ENCODE measurements at places on chromosomes 1 and 21.

GRCh38 chr1:115082949-115083348 is 6.4 kb downstream of the TSPAN2 start:
- no peak for DNase-seq

- no peak for DNase-seq
These were observed 33.9 kb downstream of the SPSB1 start for GRCh38 chr1:9326596-9326995.

DNA sequence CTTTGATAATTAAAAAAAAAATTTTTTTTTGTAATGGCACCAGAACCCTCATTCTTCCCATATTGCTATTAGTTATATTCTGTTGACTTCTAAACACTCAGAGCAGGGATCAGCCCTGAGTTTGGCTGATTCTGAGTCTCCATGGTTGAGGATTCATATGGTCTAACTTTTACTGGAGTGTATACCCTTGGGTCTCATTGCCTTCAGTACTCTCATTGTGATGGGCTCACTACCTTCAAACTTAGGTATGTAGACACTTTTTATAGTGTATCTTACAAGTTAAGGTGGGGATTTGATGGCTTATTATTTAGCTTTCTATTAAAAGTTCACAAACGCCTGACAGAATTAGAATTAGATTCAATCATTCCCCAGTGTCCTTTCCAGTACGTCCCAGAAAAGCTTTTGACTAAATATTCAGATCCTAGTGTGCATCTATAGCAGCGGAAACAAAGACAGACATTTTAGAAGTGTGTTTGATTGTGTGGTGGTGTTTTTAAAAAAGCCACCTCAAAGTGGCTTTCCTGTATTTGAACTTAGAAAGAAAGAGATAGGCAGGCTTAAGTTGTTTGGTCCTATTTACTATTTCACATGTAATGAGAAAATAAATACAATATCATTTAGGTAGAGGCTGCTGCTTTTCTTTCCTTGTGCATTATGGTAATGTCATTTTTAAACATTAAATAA is 1.4 kb downstream of the MACF1 start:
- no peak for DNase-seq

DNA sequence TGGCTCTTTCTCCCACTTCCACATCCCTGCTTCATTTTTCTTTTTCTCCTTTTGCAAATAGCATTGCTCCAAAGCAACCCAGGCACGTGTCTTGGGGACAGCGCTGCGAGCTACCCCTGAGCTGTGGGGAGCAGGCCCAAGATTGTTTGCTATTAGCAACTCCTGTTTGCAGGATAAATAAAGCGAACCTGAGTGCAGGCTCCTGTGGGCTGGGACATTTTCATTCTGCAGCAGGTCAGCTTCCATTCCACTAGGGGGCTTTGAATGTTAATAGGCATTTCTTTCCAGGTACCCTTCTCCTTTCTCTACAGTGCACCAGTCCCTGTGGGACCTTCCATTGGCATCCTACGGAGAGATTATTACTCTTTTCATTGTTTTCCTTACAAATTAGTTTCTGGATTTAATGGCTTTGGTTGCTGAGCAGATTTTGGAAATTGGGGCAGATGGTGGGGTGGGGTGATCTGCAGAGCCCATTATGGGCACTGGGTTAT is 54.0 kb downstream of the OLFML3 start:
- DNase-seq: no peak

DNA sequence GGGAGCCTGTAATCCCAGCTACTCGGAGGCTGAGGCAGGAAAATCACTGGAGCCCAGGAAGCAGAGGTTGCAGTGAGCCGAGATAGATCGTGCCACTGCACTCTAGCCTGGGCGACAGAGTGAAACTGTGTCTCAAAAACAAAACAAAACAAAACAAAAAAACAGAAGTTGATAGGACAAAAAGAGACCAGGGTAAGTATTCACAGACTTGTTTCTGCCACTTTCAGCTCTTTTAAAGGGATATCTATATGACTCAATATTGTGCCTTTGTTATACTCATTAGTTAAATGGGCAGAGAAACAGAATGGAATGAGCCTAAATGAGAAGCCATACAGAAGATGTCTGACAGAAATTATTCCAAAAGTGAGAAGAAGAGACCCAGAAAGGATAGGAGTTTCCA is 23.1 kb upstream of the ABL2 start:
- DNase-seq: no peak

- DNase-seq: no peak
These were observed 7.0 kb downstream of the SIPA1L2 start for GRCh38 chr1:232622981-232623380.

GRCh38 chr1:152940614-152941013 is 6.4 kb upstream of the SPRR5 start:
- DNase-seq: no peak

DNA sequence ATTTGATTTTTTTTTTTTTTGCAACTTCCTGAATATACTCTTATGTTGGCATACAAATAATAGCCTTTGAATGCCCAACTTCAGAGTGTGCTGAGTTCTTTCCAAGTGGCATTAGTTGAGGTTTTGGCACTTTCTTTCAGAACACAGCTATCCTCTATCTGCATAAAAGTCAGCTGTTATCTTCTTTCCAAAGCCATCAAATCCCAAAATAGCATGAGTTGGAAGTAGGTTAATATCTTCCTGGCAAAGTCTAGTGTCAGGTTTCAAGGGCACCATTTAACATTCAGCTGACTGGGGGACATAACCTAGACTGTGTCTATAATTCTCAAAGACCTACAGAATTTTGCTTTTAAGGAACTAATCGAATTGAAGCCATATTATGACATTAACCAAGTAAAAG is 223.9 kb downstream of the PLPP3 start:
- no peak for DNase-seq

DNA sequence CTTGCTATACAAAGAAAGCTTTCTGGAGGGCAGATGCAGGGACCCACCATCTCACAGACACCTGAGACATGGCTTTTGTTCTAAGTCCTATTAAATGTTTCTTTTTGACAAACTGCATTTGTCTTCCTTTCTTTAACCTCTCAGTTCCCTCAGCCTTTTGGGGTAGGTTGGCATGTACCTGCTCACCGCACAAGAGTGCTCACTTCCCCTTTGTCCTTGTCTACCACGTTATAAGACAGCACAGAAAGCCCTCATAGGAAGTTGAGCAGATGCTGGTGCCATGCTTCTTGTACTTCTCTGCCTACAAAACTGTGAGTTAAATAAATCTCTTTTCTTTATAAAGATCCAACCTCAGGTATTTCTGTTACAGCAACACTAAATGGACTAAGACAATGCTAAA is 31.9 kb upstream of the RGS21 start:
- no peak for DNase-seq

GRCh38 chr1:156581661-156582387 is 2.3 kb downstream of the TTC24 start:
- DNase-seq: peak; percentile 70

DNA sequence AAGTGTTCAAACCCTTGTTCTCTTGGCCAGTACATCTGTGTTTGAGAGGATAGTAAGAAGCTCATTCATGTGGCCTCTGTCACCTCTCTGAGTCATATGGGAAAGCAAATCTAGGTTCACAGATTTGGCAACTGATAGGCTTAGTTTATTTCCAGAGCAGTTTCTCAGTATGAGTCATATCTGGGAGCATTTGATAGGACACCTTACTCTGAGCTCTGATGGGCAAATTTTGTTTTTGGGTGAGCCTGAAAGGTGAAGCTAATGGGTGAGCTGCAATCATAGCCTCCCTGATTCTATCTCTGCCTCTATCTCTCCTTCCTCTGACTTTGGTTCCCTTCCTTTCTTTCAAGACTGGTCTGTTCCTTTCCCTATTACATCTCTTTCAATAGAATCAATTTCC is 134.4 kb downstream of the S1PR1 start:
- DNase-seq: no peak

- DNase-seq: no peak
These were observed 520 bp downstream of the TNFRSF18 start for GRCh38 chr1:1205769-1206375.

DNA sequence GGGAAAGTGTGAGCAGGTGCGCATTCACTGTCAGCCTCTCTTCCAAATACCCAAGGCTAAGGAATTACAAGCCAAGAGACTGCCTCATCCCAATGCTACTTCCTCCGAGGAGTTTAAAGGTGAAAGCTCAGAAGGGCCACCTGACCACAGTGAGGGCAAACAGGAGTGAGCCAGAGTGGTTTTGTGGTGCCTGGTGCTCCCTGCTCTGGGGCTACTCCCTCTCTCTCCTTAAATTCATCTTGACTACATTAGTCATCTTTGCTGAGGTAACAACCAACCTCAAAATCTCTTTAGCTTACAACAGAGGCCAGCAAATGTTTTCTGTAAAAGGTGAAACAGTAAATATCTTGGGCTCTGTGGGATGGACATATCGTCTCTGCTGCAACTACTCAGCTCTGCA is 14.2 kb upstream of the ZBTB8A start:
- DNase-seq: no peak

DNA sequence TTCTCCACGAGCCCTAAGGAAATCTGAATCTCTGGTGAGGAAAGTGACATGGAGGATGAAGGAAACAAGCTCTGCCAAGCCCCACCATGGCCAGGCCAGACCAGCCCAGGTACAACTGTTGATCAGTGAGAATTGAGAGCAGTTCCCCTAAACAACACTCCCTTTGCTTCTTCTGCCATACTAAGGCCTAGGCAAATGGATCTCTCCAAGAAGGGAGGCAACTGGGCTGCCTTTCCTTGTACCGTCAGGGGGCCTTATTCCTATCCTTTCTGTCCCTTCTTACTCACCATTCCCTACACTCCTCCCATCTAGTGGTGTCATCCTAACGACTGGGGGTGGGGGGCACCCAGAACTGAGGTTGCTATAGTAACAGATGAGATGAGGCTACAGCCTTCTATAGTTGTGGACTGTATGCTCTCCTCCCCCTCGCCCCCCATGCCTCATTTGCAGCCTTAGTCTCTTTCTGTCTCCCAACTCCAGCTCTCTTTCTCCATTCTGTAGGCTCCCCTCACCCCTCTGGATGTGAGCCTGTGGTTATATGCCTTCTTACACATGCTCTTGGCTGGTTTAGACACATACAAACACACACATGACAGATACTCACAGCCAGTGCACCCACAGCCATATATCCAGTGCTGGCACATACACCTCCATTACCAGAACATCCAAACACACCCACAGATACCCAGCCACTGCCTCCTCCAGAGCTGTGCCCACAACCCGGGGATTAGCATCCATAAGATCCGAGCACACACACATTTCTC is 3.6 kb downstream of the PEA15 start:
- DNase-seq: no peak
